Stimulated activated effector memory CD8-positive, alpha-beta T cell treated with anti-CD3 and anti-CD28 coated beads, Interleukin-12 subunit alpha, Interleukin-12 subunit beta, amount 100 ng/mL, for 72 hours (primary cell): ENCODE measurements at places on chromosomes 1 and 21.

DNA sequence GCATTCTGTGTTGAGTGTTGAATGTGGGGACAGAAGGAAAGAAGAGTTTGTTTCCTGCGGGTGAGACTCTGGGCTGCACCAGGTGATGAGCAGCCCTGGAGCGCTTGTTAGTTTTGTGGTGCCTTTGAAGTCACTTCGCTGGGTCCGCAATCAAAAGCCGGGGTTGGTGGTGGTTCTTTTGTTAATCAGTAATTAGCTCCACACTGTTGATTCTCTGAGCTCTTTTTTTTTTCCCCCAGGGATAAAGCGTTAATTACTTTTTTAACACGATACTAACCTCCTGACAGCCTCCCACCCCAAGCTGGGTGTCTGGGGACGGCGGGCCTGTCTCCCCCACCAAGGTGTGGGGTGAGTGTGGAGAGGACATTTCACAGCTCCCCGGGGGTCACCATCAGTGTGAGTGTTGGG lies 56.6 kb downstream of the AGPAT3 start:
- no peak for DNase-seq

DNA sequence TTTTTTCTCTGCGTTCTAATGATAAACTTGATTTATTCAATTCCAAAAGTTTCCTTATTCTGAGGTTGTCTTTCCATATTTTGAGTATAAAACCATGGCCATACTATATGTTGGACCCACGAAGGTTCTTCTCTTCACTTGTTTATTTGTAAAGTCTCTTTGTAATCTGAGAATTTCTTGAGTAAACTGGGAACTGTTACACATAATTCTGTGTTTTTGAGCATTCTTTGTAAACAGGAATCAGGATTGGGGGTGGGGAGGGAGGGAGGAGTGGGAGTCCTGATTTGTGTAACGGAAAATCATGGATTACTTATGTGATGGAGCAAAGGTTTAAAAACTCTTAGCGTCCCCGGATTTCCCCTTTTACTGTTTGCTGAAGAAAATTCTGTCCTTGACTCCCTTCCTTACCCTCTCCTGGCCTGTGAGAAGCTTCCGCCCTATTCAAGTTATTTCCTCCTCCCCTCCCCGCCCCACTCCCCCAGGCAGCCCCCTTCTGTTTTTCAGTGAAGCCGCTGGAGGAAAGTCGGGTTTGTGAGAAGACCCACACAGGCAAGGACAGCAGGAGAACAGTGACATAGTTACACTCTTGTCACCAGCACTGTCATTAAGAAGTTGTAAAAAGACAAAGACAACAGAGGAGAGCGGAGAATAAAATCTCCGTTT lies 6.4 kb upstream of the NBPF11 start:
- no peak for DNase-seq

DNA sequence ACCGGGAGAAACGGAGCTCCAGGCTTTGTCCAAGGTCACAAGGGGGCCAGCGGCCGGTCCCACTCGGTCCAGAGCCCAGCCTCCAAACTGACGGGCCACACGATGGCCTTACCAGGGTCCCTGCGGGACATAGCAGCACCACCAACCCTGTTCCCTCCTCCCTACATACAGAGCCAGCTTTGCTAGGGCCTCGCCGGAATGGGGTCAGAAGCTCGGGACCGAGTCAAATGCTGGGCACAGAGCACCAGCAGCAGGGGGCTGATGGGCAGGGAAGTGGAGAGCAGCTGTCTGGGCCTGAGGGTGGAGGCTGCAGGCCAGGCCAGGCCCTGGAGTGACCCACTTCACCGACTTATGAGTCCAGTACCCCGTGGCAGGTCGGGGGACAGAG lies 14.9 kb upstream of the TTC39A start:
- no peak for DNase-seq

DNA sequence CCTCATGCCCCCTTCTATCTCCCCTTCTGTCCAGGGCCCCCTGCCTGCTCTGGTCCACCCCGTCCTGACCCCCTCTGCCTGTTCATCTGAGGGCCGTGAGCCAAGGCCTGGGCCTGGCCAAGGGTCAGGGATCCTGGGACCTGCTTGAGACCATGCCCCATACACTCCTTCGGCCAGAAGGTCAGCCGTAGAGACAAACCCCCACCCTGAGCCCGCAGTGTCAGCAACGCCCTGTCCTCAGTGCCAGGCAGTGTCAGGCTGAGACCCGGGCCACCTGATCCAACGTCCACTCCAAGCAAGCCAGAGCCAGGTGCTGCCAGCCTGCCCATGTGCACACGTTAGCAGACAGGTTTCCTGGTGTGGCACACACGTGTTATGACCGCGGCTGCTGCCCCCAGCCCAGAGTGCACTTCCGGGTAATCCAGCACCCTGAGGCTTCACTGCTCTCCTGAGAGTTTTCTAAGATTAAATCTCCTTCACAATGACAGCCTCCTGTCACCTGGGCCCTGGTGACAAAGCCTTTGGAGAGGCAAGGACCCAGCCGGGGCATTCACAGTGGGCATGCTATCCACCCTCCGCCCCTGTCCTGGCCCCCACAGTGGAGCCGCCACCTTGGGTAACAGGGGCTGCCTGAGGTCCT lies 10.1 kb upstream of the SAMD11 start:
- no peak for DNase-seq

DNA sequence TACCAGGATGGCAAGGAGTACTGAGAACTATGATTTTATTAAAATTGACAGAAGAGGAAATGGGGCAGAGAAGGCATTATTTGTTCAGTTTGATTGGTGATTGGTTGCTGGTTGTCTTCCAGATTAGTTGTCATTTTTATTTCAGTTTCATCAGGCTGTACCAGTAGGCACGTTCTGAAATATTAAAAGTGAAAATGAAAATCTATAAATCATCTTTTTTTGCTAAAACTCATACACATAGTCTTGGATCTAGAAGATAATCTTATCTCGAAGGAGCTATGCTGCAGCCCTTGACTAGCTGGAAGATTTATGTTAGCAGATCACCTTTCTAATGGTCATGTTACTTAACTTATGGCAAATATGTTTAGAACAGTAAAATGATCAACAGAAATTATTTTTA lies 29.0 kb downstream of the NEK7 start:
- no peak for DNase-seq

GRCh38 chr1:40079774-40080400 lies 17.2 kb downstream of the PPT1 start:
- no peak for DNase-seq
